ENCODE measurements at places on chromosomes 2 and 18.

- DNase-seq, result no peak
Observed at GRCh38 chr2:105428387-105429018, 29.7 kb upstream of the FHL2 start.

DNA sequence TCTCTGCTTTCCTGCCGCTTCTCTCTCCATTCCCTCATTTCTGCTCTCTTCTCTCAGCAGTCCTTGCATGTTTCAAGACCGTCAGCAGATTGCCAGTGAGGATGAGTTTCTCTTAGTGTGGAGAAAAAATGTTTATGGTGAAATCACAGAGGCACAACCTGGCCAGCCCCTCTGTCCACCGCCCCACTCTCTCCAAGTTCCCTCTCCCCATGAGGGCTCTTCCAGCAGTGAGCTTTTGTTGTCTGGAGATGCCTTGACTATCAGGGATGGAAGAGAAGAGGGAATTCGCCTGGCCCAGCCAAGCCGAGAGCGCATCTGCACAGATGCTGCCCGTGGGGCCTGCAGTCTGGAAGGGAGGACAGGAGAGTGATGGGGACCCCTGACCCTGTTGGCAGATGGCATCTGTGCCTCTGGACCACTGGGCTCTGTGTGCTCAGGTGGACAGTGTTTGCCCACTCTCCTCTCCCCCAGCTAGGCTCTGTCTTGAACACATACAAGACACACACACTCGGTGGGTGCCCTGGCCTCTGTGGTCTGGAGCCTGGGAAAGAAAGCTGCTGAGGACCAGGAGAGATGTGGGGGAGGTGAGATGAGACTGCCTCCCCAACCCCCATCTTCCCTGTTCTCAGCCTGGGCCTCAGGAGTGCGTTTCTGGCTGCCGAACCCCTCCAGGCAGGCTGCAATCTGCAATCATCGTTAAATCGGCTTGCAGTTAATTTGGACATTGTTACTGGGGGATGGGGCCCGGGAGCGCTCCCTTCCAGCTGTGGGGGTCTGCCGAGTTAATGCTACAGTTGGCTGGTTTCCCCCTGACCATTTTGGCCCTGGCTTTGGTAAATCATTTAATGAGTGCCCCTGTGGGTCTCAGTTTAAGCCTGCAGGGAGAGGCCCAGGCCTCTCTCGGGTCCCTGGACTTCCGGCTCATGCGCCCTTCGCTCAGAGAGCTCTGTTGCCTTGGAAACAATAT, 4.5 kb downstream of the ITM2C start:
- peak; percentile 77 for DNase-seq

- DNase-seq, result peak; percentile 37
Observed at GRCh38 chr2:105431367-105432043, 32.7 kb upstream of the FHL2 start.

DNA sequence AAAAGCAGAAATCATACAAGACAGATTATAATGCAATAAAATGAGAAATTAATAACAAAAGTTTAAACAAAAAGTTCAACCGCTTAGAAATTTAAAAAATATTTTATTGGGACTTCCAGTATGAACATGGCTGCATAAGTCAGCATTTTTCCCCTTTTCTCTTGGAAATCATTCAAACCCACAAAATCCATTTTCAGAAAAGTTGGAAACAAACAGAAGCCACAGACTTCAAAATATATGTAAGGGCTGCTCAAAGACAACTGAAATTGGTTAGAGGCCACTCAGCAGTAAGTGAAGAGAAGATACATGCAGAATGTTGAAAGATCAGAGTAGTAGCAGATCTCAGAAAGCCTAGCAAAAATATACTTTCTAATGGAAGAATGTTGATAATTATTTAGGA, 194.0 kb downstream of the DYSF start:
- DNase-seq, result no peak

GRCh38 chr2:219603771-219604170, 6.1 kb downstream of the STK11IP start:
- no peak for DNase-seq

- no peak for DNase-seq
Observed at GRCh38 chr2:74293191-74293991, 49.8 kb downstream of the SLC4A5 start.

DNA sequence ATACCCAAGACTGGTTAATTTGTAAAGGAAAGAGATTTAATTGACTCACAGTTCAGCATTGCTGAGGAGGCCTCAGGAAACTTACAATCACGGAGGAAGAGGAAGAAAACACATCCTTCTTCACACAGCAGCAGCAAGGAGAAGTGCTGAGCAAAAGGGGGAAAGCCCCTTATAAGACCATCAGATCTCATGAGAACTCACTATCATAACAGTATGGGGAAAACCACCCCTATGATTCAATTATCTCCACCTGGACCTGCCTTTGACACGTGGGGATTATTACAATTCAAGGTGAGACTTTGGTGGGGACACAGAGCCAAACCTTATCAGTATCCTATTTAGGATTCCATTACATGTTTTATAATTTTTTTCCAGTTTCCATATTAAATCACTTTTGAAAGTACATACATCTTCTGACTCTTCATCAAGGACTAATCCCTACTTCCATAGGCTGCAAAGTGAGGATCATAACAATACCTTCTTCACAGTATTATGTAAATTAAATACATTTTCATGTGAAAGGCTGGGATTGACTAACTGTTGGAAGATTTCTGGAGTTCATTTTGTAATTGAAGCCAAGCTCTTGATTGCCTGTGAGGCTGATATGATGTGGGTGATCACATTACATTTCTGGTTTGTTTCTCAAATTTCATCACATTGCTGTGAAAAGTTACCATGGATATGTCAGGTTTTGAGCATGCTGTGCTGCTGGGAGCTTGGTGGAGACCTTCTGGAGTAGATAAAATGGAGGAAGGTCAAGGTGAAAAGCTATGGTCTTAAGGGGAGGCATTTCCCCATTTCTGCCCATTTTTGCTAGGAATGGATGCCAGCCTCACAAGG, 31.7 kb upstream of the CERS6 start:
- no peak for DNase-seq

GRCh38 chr2:11656671-11657101, 13.3 kb downstream of the NTSR2 start:
- no peak for DNase-seq

DNA sequence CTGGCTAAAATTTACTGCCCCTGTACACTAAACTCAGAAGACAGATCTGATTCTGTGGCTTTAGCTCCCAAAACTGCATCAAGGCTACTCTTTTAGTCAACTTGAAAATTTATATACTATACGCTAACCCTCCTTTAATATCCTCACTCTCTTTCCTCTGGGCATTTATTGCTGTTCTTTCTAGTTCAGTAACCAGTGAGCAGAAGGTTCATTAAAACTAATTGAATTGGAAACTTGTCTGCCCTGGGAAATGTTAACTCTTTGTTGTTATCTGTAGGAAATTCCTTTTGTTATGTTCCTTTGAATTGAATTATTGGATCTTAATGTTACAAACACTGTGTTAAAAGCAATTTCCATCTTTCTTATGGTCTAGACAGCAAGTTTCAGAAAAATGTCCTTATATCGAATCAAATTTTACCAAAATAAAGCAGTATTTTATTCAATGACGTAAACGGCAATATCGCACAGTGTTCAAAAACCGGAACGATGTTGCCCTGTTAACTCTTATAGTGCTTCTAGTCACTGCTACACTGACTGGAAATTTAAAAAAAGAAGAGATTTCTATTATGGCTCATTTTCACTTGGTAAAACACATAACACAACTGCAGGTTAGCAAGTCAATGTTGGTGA, 168.3 kb downstream of the NR4A2 start:
- no peak for DNase-seq

GRCh38 chr2:145748927-145749326, 1229.0 kb upstream of the ZEB2 start:
- no peak for DNase-seq

DNA sequence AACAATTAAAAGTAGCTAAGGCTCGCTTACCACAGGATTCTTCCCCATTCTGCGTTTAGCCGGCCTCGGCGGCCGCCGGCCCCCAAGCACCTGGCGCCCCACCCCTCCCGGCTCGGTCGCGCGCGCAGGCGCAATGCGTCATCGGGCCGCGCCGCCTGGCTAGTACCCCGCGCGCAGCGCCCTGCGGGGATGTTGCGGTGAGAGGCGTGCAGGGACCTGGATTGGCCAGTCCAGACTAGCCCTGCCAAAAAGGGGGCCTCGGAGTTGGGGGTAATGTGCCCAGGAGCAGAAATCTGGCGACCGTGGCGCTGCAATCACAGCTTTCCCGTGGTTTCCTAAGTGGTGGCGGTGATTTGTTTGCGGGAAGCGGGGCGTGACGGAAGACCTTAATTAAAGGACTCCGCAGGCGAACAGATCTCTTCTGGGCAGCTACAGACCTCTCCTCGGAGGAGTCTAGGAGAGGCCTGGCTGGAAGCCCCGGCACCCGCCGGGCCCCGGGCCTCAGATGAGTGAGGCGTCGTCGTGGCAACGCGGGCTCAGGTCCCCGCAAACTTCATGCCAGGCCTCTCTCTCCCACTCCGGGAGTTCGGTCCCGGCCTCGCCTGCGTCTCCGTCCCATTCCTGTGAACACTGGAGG, 606 bp downstream of the TMEM237 start:
- DNase-seq, result peak; percentile 96

DNA sequence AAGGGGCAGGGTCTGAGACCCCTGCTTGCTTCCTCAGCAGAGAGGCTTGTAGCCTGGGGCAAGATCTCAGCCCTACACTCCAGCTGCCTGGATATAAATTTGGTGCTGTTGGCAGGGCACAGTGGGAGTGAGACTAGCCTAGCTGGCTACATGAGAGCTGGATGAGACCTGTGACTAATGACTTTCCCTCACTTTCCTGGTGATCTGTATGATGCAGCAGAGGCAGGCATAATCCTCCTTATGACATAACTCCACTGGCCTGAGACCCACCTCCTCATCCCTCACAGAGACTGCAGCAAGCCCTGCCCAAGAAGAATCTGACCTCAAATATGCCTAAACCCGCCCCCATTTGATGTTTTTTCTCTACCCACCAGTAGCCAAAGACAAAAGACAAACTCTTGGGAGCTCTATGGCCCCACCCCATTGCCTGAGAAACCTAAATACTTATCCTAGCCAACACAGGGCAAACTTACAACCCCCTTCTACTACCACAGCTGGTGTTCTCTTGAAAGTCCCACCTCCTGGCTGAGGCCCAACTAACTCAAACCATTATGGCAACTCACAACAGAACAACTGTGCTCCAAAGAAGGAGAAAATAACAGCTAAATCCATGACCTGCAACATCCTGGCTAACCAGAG, 102.7 kb downstream of the NR4A2 start:
- DNase-seq, result no peak

DNA sequence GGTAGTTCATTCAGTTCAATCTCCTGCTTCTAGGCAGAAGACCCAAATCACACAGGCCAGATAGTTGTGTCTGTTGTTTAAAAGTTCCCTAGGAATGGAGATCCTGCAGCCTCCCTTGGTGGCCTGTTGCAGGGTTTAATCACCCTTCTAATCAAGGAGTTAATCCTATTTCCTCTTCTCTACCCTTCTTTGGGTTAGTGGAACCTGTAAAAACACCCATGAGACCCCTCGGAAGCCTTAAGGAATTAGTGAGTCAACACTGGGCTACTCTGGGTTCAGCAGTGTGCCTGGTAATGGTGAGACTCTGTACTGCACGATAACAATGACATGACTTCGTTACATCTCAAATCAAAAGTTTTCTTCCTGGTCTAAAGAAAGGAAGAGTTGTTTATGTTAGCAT, 217.6 kb upstream of the NRP2 start:
- no peak for DNase-seq

- DNase-seq, result no peak
Observed at GRCh38 chr2:16459606-16460005, 206.0 kb downstream of the CYRIA start.

DNA sequence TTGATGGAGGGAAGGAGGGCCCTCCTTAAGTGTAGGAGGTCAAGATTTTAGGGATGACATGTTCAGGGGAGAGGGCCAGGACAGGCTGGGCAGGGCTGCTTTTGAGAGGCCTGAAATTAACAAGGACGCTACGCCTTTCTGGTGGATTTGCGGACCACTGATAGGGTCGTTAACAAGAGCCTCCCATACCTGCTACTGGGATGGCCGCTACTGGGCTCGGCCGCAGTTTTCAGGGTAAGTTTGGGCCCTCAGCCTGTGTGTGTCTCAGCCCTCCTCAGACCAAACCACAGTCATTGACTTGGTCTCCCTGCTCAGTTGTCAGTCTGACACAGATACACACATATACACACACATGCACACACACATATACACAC, 180.9 kb downstream of the SMAD2 start:
- no peak for DNase-seq

- no peak for DNase-seq
Observed at GRCh38 chr2:34656632-34657031, 1057.5 kb upstream of the FAM98A start.

- DNase-seq, result no peak
Observed at GRCh38 chr2:68870215-68870614, 982 bp downstream of the BMP10 start.

DNA sequence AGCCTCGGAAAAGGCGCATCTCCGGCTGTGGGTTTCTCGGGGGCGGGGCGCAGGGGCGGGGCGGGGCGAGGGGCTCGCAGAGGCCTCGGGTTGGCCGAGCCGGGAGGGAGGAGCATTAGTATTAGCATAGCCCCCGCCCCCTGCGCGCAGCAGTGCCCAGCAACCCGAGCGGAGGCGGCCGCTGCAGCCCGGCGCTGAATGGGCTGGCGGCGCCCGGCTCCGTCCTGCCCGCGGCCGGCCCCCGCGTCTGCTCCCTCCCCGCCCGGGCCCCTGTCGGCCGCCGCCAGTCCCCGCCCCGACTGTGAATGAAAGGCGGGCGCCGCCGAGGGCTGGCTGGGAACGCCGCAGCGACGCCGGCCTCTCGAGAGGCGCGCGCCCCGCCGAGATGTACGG, at the start of gene EFR3B:
EFR3B (plus strand) TSS at position 149 of the 393 bp plus-strand sequence; CDS start at position 386, 237 bp downstream.
- DNase-seq, result peak; percentile 100

DNA sequence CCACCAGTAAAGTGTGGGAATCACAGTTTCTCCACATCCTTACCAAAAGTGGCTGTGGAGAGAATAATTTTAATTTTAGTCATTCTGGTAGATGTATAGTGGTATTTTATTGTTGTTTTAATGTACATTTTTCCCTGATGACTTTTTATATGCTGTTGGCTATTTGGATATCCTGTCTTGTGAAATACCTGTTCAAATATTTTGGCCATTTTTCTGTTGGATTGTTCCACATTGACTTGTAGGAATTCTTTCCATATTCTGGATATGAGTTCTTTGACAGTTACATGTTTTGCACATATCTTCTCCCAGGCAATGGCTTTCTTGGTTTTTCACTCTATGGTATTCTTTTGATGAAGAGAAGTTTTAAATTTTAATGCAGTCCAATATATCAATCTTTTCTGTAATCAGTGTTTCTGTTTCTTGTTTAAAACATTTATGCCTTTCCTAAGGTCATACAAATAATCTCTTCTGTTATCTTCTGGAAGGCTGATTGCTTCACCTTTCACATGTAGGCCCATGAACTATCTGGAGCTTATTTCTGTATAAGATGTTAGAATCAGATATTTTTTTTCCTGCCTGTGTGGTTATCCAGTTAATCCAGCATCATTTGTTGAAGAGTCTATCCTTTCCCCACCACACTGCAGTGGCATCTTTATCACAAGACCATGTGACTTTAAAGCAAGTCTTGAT, 19.0 kb downstream of the AFTPH start:
- DNase-seq, result no peak

DNA sequence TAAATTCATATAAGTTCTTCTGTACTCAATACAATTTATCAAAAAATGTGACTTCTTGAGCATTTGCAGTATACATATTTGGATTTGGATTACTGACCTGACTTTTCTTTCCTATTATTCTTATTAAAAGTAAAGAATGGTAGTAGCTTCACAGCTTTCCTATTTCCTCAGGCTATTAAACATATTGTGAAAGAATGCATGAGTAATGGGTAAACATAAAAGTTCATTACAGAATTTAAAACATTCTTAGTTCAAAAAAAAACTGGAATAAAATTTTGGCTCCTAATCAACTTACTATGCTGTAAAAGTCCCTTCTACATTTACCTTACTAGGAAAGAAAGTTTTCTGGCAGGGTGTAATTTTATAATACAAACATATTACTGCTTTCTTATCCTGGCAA, 27.3 kb upstream of the C2orf66 start:
- DNase-seq, result no peak

All from SK-N-SH (cell line).